Kidney capillary endothelial cell (primary cell): ENCODE measurements at places on chromosomes 1 and 21.

GRCh38 chr21:37435711-37436110, 69.1 kb downstream of the DYRK1A start:
- DNase-seq = no peak

DNA sequence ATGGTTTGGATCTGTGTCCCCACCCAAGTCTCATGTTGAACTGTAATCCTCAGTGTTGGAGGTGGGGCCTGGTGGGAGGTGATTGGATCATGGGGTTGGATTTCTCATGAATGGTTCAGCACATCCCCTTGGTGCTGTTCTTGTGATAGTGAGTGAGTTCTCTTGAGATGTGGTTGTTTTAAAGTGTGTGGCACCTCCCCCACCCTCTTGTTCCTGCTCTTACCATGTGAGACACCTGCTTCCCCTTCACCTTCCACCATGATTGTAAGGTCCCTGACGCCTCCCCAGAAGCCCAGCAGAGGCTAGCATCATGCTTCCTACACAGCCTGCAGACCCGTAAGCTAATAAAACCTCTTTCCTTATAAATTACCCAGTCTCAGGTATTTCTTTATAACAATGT, 55.8 kb downstream of the SUSD4 start:
- DNase-seq = no peak

- DNase-seq = no peak
These were observed 4.0 kb downstream of the ABCG1 start for GRCh38 chr21:42222821-42223390.

DNA sequence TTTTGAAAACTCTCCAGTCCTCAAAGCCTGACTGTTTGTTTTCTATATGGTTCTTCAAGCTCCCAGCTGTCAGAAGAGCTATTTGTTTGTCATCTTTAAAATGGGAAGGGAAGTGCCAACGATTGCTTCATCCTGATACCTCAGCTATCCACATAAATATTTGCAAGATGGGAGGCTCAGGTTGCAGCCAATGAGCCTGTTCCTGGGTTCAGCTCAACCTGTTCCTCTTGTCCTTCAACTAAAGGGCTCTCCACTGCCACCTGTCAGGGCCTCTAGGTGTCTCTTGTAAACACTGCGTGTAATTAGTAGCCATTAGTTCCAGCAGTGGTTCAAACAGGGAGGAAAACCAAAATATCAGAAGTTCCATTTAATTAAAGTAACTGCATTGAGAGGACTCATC, 445.1 kb downstream of the AJAP1 start:
- no peak for DNase-seq

DNA sequence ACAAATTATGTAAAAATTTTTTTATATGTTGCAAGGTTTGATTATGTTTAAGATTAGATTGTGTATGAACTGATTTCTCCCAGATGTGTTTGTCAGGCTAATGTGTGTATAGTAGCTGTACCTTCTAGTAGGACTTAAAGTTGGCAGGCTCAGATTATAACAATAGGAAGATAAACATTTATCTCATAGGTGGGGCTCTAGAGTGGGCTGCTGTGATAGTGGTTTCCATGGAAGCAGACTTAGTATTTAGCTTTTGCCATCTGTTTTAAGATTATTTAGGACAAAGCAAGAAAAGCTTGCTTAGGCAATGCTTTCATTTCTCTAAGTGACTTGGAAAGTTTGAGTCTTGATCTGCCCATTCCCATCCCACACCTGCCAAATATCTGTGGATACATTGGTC, 187.7 kb upstream of the CACYBP start:
- DNase-seq = no peak

DNA sequence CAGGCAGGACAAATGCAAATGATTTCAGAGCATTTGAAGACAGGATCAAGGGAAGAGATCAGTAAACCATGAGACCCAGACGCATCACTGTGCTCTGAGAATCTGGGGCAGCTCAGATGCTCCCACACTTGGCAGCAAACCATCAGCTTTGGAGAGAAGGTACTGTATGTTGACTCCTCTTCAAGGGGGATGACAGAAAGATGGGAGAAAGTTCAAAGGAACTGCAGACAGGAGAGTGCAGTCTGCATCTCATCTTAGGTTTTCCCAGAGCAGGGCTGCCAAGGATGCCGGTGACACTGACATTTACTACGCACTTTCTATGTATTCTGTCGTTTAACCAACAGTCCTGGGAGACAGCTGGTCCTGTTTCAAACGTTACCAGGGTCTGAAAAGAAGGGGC, 35.8 kb downstream of the OLFML2B start:
- DNase-seq = no peak

GRCh38 chr1:198969981-198970380, 331.1 kb downstream of the PTPRC start:
- no peak for DNase-seq

GRCh38 chr1:169106921-169107602, 572 bp downstream of the ATP1B1 start:
- no peak for DNase-seq

DNA sequence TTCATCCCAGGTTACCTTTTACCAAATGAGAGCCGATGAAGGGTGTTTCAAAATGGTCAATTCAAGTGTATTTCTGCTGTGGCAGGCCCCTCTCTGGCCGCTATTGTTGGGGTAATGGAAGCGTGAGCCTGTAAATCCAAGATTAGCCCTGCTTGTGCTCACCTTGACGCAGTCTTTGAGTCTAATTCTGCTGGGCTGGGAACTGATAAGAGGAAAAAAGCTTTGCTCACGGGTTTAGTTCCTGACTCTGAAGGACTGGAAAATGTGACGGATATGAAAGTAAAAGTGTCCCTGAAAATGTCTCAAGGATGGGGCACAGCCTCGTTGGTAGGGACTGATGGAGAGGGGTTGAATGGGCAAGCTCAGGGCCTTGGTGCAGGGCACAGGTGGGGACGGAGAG, 125.9 kb upstream of the GALNT2 start:
- no peak for DNase-seq
